KG1 (cell line): ENCODE measurements at places on chromosomes 16 and 17.

DNA sequence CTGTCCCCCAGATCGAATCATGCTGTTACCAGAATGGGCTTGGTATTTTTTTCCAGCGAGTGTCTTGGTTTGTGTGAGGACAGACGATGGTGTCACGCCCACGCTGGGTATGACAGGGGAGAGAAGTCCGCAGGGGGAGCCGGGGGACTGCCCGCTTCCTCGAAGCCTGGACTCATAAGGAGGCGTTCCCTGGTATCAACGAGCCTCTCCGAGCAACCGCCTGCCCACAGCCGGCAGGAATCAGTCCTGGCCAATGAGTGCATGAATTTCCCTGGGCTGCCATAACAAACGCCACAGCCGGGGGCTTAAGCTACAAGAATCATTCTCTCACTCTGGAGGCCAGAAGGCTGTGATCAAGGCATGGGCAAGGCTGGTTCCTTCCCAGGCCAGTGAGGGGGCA lies 26.1 kb upstream of the JPH3 start:
- no peak for DNase-seq

DNA sequence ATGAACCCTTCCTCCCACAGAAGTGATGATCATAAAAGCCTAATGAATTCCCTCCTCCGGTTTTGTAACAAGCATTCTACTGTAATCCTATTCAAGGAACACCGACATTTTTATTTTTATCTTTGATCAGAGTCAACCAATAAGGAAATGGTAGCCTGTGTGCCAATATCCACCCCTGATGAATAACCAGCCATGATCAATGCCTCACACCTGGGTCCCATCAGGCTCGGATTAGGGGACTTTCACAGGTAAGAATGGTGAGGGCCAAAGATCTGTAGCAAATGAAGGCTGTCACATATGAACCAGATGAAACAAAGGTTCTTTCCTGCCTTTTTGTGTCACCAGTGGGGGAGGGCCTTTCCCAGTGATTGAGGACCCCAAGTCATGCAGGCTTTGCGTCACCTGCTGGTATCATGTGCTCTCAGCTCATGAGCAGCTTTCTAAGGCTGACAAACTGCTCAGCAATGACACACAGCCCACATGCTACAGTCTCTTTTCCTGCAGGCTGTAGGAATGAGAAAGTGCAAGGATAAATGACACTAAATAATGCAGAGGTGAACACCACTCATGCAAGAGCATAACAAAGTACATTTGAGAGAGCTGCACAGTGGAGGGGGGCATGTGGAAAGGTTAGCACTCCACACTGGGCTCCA lies 34.9 kb downstream of the TOM1L2 start:
- DNase-seq, result no peak

GRCh38 chr16:54199487-54200160 lies 87.0 kb downstream of the IRX3 start:
- no peak for DNase-seq

DNA sequence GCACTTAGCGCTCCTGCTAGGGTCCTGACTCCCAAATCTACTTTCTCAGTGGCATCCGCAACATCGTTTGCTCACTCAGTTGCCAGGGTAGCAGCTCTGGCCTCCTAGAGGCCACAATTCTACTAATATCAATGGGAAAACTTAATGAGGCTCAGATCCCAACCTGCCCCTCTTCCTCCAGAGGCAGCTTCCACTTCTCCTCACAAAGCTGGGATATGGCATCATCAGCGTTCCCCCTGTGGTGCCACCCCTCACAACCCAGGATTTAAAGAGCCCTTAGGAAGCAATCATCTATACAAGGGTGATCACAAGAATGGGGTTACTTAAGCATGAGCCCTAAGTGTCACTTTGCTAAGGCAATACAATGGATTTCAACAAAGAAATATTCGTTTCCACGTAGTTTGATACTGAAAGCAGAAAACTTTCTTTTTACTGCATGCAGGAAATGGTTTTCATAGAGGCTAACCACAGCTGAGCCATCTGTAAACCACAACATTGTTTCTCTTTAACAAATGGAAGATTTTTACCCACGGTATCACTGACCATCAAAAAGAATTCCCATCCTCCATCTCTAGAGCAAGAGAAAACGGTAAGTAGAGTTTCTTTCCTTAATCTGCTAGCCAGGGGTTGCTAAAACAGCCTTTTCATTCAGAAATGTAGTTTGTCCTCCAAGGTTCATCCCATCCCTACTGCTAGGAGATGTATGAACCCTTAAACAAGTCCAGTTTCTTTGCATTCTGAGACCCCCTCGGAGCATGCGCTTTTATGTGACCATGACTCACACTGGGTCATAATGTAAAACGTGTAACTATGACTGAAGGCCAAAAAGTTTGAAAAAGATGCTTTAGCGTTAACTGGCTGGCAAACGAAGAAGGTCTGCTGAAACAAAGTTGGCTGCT lies 68.3 kb upstream of the BCAR1 start:
- DNase-seq, result no peak

- DNase-seq, result no peak
Observed at GRCh38 chr17:7745748-7746470, 28.4 kb downstream of the DNAH2 start.

- DNase-seq, result peak; percentile 51
Observed at GRCh38 chr16:81723098-81723723, 55.9 kb upstream of the PLCG2 start.

- DNase-seq, result no peak
Observed at GRCh38 chr16:66706506-66706880, 9.9 kb upstream of the CMTM4 start.

DNA sequence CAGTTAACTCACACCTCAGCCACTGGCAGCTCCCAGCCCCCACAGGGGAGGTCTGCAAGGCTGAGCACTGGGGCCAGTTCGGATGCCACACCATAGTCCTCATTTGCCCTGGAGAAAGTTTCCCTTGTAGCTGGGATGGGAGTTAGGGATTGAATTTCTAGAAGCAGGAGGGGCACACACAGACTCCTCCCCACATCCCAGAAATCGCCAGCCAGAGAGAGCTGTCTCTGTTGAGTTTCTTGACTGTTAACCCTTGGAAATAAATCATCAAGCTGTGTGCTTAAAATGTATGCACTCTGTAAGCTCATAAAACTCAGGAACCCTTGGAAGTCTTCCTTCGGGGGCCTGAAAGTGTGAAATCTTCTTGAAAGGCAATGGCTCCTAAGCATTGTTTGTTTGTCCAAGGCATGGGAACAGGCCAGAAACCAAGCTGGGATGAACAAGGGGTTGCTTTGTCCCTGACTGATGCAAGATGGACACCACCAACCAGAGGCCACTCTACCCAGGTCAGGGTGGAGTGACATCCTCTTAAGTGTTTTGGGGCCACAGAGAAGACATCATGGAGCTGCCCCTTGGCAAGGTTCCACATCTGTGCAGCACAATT lies 394 bp upstream of the PRM3 start:
- no peak for DNase-seq

DNA sequence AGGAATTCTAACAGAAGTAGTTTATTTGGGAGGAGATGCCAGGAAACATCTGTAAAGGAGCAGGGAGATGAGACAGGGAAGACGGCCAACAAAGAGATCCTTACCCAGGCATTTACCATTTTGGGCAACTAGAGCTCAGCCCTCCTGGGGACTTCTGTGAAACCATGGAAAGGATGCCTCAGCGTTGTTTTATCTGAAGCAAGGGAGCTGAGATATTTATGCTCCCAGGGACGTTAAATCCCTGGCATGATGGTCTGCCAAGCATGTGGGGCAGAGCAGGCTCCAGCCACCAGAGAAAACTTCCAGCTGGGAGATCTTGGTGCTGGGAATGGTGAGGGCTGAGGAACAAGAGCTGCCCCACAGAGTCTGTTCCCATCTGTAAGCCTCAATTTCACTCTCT lies 114.8 kb upstream of the FOXF1 start:
- no peak for DNase-seq

DNA sequence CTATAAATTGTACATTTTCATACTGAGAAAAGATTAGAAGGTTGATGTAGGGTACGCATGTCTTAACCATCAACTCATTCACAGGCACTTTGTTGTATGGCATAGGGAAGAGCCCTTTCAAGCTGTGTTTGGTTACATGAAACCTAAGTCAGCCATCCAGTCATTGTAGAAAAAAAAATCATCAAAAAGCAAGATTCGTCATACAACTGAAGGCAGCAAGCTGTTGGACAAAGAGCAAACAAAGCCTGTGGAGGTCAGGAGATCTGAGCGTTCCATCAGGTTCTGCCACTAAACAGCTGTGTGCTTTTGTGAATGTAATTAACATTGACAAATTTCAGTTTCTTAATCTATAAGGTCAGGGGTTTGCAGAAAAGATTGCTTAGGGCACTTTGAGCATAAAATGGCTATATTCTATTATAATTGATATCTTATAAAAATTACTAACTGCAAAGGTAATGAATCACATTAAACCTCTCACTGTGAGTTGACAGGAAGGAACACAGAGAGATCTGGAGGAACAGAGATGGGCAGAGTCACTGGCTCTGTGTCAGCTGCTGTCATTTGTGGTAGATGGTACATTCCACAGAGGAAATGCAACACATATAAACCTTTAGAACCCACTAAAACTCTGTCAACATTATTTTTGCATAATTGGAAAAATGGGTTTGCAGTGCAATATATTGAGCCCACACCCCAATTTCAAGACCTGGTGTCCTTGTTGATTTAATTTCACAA lies 66.3 kb upstream of the MYOCD start:
- no peak for DNase-seq

DNA sequence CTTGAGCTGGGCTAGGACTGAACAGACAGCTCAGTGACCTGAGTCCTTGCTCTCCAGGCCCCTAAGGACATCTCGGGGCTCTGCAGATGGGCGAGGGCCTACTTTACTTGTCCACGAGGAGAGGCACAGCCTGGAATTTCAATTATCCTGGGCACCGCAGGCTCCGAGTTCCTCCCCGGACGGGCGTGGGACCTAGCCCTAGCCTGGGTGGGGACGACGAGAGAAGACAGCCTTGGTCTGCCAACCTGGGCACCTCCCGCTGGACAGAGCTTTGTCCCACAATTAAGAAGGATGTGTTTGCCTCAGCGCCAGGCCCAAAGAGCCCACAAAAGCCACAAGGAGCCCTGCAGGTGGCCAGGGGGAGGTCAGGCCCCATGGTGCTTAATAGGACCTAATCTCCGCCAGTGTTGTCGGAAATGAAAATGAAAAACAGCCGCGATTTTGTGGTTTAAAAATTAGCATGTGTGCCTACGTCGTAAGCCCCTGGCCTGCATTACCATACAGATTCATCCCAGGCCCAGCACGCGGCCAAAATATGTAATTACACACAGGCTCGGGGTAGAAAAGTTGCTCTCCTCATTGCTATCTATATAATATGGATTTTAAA lies 51.4 kb upstream of the LHX1 start:
- no peak for DNase-seq

DNA sequence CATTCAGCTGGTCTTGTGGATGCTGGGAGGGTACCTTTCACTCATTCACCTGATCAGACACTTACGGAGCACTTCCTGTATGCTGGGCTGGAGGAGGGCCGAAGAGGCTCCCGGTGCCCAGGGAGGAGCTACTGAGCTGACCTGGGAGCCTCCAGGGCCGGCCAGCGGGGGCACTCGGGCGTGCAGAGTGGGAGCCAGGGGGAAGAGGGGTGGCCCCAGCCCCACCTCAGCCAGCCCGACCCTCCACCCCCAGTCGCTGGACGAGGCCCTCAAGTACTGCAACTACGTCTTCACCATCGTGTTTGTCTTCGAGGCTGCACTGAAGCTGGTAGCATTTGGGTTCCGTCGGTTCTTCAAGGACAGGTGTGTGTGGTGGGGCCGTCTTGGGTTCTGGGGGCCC lies 10.3 kb downstream of the TPSG1 start:
- DNase-seq, result no peak

DNA sequence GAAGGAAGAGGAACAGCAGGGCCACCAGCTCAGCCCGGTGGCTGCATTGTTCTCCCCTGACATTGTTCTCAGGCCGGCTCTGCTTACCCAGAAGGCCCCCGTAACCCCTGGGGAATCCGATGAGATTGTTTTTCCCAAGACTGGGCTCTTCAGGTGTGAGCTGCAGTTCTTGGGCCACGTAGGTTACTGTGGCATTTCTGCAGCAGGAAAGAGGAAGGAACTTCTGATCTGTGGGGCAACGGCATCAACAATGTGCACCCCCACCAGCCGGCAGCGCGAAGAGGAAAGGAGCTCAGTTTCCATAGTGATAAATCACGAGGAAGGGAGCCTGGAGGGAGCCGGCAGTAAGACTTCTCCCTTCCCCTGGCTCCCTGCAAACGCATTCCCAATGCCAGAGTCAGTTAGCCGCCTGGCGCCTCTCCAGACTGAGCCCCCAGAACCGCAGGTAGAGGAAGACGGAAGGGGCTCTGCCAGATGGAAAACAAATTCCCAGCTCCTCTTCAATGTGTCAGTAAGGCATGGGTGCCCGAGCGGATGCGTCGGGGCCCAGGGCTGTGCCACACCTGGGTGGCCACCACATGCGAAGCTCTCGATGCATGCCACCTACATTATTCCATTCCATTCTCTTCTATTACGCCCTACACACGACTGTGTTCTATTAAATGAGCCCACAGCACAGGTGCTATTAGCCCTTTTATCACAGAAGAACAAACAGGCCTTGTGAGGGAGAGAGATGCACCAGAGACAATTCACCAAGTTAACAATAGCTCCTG lies 21.5 kb upstream of the PECAM1 start:
- peak; percentile 33 for DNase-seq

DNA sequence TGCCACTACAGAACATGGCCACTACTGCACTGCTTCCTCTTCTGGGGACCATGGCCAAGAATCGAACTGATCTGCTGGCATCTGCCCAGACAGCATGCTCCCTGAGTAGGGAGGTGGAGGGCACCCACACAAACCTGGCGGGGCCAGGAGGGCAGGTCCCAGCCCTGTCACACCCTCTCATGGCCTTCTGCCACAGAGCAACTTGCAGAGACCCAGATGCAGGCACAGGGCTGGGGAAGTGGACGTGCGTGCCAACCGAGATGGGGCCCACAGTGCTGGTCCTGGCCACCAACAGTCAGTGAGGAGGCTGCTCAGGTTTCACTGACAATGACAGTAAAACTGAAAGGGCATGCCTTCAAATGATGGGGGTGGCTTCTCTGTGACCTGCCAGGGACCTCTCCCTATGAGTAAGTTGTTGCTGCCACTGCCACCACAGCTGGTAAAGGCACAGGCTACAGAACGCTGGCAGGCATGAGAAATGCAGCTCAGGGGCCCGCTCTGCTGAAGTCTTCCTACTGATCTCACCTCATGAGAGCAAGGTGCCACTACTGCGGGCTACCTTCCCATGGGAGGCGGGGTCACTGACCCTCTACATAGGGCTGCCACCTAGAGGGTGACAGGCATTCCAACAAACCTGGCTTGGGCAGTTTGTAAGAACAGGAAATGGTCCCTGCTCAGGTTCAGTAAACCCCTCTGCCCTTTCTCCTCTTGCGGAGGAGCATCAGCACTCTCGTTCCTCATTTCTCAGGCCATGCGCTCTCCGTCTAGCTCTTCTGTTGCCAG lies 15.5 kb downstream of the HIC1 start:
- DNase-seq, result no peak

DNA sequence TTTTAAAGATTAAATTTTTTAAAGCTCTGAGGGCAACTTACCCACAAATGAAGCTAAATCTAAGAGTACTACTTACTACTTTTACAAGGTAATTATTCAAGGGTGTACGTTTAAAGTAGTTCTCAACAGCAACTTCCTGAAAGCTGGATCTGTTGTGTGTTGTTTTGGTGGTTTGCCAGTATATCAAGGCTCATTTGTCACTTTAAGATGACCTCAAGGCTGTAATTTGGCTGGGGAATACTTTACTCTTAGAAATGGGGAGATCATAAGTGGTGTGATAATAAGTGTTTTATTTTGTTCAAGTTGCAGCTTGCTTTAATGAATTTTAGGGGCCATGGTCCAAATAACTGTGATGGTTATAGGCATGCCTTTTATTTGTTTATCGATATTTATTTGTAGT lies 30.4 kb downstream of the AP2B1 start:
- no peak for DNase-seq

- no peak for DNase-seq
Observed at GRCh38 chr17:66714046-66715023, 120.6 kb upstream of the CACNG5 start.
